ENCODE measurements at places on chromosomes 3 and 15.

DNA sequence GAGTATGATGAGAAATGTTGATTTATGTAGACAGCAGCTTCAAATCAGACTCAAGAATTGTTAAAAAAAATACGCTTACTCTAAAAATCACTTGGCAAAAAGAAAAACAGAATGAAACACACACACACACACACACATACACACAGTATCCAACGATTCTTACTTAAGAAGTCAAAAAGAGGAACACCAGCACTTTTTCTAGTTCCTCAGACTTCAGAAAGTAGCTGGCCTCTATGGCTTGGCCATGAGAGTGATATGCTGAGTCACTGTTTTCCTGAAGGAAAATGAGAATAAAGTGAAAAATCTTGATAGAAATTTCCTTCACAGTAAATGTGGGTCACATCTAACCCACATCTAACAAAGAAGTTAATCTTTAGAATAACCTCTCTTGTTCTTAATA, 22.1 kb downstream of the CNTN3 start:
- DNase-seq = no peak

- DNase-seq = no peak
Measured at GRCh38 chr3:52831500-52832301, 1.2 kb upstream of the ITIH4 start.

DNA sequence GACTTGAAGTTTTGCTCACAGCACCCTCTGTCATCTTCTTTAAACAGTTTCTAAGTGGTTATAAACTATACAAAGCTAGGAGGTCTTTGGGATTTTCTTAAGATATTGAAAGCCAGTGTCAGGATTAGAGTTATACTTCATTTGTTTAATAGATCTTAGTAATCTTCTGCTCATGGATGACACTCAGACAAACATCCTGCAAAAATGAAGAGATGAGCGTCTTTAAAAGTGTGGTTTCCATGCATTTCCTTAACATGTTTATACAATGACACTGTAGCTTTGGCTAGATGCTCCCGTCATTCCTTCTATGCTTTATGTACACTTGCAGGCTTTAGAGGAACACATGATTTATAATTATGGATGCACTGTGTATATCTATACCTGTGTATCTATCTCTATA, 182.2 kb downstream of the NAALADL2 start:
- DNase-seq = no peak

- no peak for DNase-seq
Measured at GRCh38 chr15:65081758-65082157, 5.2 kb downstream of the KBTBD13 start.

GRCh38 chr3:172203522-172204258, 164.3 kb downstream of the FNDC3B start:
- DNase-seq = no peak

GRCh38 chr3:83500931-83501330, 1457.9 kb upstream of the CADM2 start:
- DNase-seq = no peak

DNA sequence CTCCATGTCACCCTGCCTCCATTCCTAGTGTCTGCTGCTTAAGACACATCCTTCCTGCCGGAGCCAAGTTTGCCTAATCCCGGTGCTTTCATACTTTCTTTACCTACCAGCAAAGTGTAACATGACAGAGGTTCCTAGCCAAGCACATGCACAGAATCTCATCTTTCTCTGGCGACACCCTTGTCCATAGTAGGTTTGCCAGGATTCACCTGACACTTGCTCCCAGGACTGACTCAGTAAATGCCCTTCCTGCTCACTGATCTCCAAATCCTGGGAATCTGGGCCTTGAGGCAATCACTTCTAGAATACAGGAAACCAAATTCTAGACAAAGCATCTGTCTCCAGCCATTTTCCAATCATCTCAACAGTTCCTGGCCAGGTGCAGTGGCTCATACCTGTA, 10.2 kb upstream of the NR2E3 start:
- DNase-seq = no peak

- no peak for DNase-seq
Measured at GRCh38 chr3:142987080-142987700, 14.2 kb upstream of the U2SURP start.

- no peak for DNase-seq
Measured at GRCh38 chr3:60917141-60917540, 334.1 kb downstream of the FHIT start.

- no peak for DNase-seq
Measured at GRCh38 chr3:185717121-185717520, 107.7 kb downstream of the IGF2BP2 start.

DNA sequence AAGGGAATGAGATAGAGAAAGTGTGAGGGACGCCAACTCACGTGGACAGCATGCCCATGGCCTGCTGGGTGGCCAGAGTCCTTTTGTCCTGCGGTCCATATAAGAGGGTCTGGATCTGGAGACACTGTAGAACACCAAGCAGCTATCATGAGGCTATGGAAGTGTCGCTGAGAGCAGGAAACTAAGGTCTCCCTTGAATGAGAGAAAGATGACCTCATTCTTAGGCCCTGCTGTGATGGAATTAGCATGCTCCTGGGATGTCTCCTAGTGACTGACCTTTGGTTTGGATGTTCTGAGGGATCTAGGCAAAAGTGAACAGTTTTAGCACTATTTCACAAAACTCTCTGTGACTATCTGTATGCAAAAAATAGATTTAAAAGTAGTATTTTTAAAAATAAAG, 34.4 kb downstream of the SYNM start:
- DNase-seq = no peak

DNA sequence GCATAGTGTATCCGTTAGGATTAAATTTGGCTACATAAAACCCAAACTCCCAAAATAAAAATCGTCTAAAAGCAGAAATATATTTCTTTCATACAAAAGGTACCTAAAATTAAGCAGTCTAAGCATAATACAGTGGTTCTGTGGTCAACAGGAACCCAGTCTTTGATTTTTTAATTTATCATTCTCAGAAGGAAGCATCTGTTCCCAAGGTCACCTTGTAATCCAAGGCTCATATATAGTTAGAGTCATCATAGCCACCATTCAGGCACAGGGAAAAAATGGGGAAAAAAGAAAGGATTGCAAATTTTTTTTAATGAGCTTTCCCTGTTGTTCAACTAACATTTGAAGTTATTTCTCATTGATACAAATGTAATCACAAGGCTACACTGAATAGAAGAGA, 983.2 kb downstream of the PLOD2 start:
- no peak for DNase-seq

- DNase-seq = no peak
Measured at GRCh38 chr3:136733317-136733833, 18.8 kb downstream of the STAG1 start.

- no peak for DNase-seq
Measured at GRCh38 chr15:57216288-57216687, 160.0 kb upstream of the CGNL1 start.

GRCh38 chr3:17088017-17088416, 203.3 kb downstream of the PLCL2 start:
- DNase-seq = no peak

DNA sequence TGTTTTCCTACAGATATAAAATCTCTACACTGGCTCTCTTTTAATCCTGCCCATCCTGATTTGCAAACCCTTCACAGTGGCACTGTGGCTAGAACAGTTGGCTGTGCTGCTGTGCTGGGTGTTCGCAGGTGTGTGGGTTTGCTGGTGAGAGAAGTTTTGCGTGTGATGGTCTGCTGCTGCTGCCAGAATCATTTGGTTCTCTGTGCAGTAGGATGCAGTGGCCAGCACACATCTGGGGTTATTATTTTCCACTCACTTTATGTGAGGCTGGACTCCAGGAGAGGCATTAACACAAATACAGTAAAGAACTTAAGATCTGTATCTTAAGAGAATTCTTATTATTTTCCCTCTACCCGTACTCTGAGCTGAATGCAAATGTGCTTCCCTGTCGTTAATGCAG, 16.0 kb upstream of the PSMD6 start:
- no peak for DNase-seq

GRCh38 chr3:107117922-107118536, 259.2 kb upstream of the CCDC54 start:
- DNase-seq = no peak

- no peak for DNase-seq
Measured at GRCh38 chr3:132421832-132422231, 4.5 kb downstream of the DNAJC13 start.

GRCh38 chr3:182650568-182651128, 142.7 kb upstream of the ATP11B start:
- no peak for DNase-seq

DNA sequence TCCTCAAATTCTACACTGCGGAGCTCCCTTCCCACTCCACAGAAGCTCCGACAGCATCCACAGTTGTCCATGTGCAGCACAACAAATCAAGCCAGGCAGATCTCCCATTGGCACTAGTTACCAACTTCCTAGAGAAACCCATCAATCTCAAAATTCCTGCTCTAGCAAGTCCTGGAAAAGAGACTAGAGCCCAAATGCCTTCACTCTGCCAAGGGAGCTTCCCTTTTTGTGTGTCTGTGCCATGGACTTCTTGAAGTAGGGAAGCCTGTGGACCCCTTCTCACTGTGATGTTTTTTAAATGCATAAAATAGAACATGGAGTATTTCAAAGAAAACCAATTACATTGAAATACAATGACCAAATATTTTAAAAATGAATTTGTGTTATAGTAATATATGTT, 59.1 kb downstream of the TGFBR2 start:
- DNase-seq = no peak

GRCh38 chr3:45477041-45477725, 88.8 kb downstream of the LARS2 start:
- DNase-seq = no peak

DNA sequence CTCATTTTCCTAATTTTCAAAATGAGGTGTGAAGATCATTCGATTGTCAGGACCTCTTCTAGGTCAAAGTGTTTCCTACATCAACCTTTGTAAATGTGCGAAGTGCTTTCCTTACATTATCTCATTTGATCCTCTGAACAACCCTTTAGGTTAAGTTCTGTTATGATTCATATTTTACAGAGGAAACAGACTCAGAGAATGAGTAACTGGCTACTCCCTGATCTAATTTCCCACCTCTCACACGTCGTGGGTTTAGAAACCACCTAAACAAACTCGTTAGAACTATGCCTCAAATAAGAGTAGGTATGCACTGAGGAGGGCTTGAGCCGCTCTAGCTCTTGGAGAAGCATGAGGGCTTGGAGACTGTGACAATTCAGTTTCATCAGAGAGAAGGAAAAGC, 148.6 kb downstream of the CD47 start:
- no peak for DNase-seq

DNA sequence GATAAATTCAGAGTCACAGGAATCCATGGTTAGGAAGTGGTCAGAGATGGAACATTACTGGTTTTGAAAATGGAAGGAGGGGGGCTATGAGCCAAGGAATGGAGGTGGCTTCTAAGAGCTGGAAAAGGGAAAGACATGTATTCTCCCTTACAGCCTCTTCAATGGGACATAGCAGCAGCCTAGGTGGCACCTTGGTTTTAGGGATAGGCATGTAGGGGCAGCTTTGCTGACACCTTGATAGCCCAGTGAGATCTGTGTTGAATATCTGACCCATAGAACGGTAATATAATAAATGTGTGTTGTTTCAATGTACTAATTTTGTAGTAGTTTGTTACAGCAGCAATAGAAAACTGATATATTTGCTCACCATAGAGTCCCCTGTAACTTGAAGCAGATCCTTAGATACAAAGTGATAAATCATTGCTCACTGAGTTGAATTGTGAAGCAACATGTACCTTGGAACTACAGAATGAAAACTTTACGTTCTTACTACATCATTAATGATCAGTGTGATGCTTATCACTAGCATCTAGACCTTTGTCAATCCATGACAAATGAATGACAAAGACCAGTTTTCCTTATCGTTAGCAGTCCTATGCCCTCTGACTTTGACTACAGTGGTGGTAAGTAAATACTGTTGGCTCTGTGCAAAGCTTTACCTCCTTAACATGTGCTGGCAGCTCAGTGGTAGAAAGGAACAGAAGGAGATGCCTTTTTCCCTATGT, 53.8 kb downstream of the TMEM45A start:
- DNase-seq = no peak

DNA sequence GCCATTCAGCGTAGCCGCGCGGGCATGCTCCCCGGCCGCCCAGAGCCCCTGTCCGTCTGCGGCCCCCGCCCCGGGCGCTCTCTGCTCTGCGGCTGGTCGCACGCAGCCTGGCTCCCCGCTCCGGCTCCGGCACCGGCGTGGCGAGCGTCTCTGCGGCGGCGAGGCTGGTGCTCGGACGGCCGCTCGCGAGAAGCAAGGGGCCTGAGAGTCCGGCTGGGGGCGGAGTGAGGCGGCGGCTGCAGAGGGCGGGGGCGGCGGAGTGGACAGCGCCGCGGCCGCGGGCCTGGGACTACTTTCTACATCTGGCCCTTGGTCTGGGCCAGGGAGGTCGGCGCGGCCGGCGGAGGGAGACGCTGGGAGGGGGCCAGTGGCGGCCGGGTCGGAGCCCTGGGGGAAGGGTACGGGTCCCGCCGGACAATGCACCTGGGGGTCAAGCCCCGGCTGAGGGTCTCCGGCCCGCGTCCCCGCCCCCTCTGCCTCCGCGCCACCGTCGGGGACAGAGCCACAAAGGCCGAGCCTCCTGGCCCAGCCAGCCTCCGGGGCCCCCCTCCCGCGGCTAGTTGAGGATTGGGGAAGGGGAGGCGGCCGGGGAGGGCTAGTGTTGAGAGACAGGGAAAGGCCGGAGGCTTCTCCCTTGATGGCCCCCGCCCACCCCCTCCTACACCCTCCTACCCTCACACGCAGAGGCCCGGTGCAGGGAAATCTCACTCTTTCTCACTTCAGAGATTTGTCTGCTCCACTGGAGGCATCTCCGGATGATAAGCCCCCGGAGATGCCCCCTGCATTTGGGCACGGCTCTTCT, at the start of gene PRTG:
TSS of gene PRTG (minus strand) at position 226 of the 802 bp plus-strand sequence. CDS start at position 5, 221 bp downstream.
- no peak for DNase-seq

GRCh38 chr15:98398056-98398455, 250.3 kb upstream of the IGF1R start:
- no peak for DNase-seq

GRCh38 chr3:30225021-30225420, 381.4 kb upstream of the TGFBR2 start:
- no peak for DNase-seq

DNA sequence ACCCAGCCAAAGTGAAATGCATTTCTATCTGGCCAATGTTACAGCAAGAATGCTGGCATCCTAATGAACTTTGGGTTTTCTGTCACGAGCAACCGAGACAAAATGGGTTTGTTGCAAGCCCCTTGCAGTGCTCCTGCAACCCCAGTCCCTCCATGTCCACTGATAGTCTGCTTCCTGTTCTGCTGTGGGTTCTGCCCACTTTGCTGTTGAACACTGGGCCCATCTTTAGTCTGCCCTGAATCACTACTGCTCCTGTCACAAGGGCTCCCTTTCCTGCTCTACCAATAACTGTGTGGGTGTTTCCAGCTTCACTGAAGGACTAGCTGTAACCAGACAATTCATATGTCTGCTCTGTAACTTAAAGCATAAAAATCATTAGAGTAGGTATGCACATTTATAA, 12.7 kb upstream of the OXSR1 start:
- no peak for DNase-seq

DNA sequence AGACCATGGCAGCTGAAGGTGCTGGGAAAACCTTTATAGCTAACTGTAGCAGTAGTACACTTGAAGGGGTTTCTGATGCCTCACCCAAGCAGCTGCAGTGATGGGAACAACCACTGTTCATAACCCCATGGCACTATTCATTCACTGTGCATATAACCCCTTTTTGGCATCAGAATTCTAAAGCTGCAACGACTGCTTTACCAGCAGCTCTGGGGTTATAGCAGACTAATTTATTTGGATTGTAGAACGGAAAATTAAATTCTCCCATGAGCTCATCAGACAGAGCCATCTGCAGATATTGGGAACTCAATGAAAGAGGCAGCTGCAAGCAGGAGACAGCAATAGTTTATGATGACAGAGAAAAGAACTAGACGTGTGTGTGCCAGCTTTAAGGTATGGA, 28.6 kb downstream of the TFDP2 start:
- DNase-seq = no peak

Data from stimulated activated CD4-positive, alpha-beta T cell treated with anti-CD3 and anti-CD28 coated beads, TNF-alpha, amount 100 ng/mL, for 4 hours (primary cell).